ENCODE measurements at places on chromosomes 1 and 21. TPM values are rescaled to one million over a fixed set of nuclear protein-coding genes. Genes with fewer than 3 reads are reported as not detected.
A peak's percentile ranks its signal among the peaks of the same experiment; 100 is the strongest.

Gene MYOC
- total RNA-seq, result not detected

DNA sequence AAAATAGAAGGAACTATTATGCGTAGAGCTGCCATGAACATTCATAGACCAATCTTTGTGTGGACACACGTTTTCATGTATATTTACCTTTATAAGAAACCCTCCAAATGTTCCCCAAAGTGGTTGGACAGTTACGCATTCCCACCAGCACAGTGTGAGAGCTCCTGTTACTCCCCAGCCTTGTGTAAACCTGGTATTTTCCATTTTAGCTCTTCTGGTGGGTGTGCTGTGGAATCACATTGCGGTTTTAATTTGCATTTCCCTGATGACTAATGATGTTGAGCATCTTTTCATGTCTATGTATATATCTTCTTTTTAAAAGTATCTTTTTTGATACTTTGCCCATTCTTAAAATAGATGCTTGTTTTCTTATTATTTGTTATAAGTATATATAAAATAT, 3.2 kb upstream of the UBASH3A start:
- H3K36me3 ChIP-seq, result peaks cover 18% of the 10 kb centered on the region
- peaks cover 55% of the 10 kb centered on the region for H3K4me1 ChIP-seq
- no peaks in the 10 kb centered on the region for H3K27me3 ChIP-seq
- peak; percentile 38 for DNase-seq
- H3K27ac ChIP-seq, result no peak overlapping the region
- no peak overlapping the region for H3K4me3 ChIP-seq

- peak overlapping the region; percentile 98 for H3K4me3 ChIP-seq
- DNase-seq, result peak; percentile 51
- peak overlapping the region; percentile 93 for H3K27ac ChIP-seq
- H3K27me3 ChIP-seq, result peaks cover 2% of the 10 kb centered on the region
- H3K36me3 ChIP-seq, result peaks cover 2% of the 10 kb centered on the region
These were observed 2.0 kb downstream of the MAPKAPK2 start for GRCh38 chr1:206686478-206687249.

Gene HEYL
- total RNA-seq, result 0.17 TPM

Gene RC3H1
- 27.1 TPM for total RNA-seq

DNA sequence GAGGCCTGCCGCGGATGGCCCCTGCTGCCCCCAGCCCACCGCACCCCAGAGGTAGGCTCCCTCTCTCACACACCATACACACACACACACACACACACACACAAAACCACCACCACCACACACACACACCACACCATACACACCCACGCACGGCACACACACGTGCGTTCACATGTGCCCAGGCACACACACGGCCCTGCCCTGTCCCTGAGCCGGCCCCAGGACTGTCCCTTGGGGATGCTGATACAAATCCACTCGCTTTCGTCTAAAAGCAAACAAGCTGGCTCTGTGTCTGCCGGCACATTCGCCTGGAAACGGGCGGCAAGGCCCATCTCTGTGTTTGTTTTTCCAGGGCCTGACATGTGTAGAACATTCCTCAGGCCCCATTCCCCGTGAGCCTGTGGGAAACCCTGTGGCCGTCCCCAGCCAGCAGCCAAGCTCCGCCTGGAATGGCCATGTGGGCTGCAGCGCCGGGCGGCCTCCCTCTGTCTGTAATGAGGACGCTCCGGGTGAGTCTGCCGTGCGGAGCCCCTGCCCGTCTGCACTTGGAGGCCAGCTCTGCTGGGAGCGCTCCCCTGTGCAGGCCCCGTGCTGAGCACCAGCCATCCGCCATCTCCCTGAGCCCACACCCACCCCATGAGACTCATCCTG, 67.4 kb downstream of the DMRTB1 start:
- H3K4me3 ChIP-seq, result no peak overlapping the region
- H3K36me3 ChIP-seq, result no peaks in the 10 kb centered on the region
- no peaks in the 10 kb centered on the region for H3K4me1 ChIP-seq

- no peaks in the 10 kb centered on the region for H3K27me3 ChIP-seq
- no peak overlapping the region for H3K27ac ChIP-seq
- no peak for DNase-seq
- H3K4me1 ChIP-seq, result peaks cover 2% of the 10 kb centered on the region
- no peak overlapping the region for H3K4me3 ChIP-seq
These were observed 116.3 kb downstream of the ST6GALNAC3 start for GRCh38 chr1:76190749-76191424.

Gene SELENBP1
- total RNA-seq, result not detected

Gene LRRC3
- total RNA-seq, result 2.5 TPM
